ENCODE measurements at places on chromosomes 3 and 15.

- DNase-seq, result no peak
Observed at GRCh38 chr3:9770276-9770812, 597 bp upstream of the CAMK1 start.

- DNase-seq, result no peak
Observed at GRCh38 chr15:89972085-89972484, 29.0 kb upstream of the ZNF710 start.

GRCh38 chr3:52240059-52240885 lies 1.3 kb upstream of the TWF2 start:
- peak; percentile 93 for DNase-seq

DNA sequence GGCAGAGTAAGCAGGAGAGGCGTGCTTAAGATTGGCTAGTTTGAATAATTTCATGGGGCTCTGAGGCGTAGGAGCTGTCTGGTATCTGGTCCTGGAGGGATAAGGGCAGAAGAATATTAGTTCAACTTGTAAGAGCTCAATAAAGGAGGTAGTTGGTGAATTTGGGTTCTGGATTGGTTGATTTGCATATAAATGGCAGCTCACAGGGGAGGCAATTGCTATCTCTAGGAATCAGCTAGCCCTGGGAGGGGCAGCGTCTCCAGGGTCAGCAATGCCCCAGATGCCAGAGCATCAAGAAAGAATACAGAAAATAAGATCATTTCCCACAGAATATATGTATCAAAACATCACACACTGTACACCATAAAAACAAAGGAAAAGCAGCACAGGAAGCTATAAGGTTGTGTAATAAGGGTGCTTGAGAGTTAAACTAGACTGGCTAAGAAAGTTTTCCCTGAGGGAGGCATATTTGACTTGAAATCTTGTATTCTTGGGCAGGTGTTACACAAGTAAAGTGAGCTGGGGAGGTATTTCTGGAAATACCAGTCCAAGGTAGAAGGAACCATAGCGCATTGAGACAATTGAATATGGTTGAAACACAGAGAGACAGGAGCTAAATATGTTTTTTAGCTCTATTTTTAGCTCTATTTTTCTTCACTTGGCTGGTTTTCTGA lies 6.1 kb downstream of the MOBP start:
- DNase-seq, result no peak

GRCh38 chr15:57920911-57921310 lies 144.6 kb downstream of the ALDH1A2 start:
- DNase-seq, result no peak

DNA sequence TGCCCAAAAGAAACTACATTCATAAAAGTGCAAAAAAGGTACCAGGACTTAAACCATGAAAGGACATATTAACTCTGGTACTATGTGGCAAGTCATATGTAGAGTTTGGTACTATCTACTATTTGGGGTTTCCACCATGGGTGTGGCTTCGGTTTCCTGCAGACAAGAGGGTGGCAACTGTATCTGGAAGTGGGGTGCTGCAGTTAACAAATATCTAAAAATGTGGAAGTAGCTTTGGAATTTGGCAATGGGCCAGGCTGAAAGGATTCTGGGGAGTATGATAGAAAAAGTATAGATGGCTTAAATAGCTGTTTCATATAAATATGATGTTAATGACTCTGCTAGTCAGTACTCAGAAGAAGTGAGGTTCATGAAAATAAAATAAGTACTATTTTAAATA lies 44.0 kb downstream of the PLSCR2 start:
- DNase-seq, result no peak

GRCh38 chr3:171172070-171172469 lies 145.6 kb upstream of the SLC2A2 start:
- DNase-seq, result no peak

DNA sequence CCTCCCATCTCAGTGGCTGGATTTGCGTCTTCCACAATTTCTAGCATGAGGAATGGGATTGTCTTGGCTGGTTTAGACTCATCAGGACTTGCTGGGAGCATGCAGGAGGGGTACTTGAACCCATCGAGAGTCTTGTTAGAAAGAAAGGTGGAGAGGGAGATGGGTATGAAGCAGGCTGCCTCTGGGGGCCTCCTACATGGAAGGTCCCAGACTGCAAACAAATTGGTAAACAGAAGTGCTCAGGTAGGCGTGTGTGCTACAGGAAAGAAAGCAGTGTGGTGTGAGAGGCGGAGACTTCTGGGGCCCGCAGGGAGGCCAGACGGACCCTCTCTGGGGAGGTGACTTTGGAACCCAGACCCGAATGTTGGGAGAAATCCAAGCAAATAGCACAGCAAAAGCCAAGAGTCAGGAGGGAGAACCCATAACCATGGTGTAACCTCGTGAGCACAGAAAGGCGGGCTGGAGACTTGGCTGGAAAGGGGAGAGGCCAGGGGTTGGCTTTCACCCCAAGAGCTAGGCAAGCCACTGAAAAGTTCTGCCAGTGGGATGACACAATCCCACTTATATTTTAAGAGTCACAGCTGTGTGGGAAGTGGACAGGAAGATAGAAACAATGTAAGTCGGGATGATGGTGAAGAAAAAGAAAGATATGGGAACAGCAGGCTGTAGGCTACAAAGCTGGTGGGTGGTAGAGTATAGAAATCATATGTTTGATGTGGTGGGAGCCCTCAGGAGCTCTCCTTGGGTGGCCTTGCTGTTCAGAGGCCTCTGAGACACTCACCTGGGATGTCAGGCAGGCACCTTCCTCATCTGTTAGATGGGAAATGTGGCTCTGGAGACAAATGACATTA lies 130.1 kb upstream of the PRR20G start:
- no peak for DNase-seq

DNA sequence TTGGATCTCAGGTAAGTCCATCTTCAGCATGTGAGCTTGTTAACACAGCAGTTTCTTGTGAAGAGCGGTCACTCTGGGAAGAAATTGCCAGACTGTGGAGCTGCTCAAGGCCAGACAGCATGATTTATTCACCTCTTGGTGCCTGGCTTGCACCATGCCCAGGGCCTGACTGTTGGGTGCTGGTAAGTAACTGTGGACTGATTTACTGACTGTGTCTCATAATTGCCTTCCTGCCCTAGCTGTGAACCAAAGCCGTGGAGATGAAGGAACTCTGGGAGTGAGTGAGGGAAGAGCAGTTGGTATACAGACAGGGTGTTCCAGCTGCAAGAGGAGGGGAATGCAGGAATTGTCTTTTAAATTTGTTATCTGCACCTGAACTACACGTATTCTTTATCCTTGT lies 18.5 kb upstream of the WNT7A start:
- DNase-seq, result no peak

DNA sequence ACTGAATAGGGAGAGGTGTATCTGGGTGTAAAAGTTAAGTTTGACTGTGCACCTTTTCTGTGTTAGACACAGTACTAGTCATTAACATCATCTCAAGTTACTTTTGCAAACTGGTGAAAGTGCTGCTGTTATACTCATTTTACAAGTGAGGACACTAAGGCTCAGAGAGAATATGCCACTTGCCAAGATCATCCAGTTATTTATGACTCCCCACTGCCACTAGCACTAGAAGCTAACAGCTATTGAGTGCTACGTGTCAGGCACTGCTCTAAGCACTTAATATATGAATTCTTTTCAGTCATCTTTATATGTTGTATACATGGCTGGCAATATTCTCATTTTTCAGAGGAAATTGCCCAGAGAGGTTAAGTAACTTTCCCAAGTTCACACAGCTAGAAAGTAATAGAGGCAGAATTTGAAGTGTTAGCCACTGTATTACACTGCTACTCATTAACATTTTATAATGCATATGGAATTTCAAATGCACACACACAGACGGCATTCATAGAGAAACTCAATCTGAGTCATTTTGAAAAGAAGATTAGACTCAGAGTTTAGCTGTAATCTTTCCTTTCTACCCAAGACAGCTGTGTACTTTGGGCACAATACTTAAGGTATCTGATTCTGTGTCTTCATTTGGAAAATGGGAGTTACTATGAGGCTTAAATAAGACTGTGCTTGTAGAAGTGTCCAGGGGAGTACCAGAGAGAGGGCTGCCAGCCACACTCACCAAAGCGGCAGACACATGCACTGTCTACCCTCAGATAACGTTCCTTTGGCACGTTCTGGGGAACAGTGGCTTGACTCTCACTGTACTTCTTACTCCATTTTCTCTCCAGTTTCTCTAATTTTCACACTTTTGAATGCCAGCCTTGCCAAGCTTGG lies 1.3 kb upstream of the MASP1 start:
- DNase-seq, result peak; percentile 55

DNA sequence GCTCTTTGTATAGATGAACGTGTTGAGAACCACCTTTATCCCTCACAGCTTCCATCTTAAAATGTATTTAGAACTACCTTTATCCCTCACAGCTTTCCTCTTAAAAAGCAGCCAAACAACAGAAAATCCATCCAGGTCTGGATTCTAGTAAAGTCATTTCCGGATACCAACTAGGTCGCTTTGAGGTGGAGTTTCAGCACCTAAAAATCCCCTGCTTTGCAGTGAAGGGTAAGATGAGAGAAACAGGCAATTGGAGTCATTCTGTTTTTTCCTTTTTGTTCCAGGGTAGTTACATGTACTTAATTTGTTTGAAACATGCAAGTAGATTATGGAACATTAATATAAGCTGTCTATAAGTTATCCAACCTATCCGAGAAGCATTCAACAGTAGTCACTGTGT lies 192.0 kb downstream of the UBE2E2 start:
- no peak for DNase-seq

DNA sequence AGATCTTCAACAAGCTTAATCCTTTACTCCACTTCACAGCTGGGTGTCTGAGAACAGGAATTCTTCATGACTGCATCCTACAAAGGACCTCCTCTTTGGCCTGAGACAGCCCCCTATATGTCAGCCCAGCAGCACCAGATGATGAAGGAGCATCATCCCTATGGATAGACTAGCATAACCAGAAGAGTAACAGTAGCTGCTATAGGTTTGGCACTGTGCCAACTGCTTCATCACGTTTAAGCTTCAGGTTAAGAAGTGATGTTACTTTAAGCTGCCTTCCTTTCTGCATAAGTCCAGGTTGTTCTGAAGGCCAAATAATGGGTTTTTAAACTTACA lies 50.6 kb downstream of the CMSS1 start:
- peak; percentile 52 for DNase-seq

DNA sequence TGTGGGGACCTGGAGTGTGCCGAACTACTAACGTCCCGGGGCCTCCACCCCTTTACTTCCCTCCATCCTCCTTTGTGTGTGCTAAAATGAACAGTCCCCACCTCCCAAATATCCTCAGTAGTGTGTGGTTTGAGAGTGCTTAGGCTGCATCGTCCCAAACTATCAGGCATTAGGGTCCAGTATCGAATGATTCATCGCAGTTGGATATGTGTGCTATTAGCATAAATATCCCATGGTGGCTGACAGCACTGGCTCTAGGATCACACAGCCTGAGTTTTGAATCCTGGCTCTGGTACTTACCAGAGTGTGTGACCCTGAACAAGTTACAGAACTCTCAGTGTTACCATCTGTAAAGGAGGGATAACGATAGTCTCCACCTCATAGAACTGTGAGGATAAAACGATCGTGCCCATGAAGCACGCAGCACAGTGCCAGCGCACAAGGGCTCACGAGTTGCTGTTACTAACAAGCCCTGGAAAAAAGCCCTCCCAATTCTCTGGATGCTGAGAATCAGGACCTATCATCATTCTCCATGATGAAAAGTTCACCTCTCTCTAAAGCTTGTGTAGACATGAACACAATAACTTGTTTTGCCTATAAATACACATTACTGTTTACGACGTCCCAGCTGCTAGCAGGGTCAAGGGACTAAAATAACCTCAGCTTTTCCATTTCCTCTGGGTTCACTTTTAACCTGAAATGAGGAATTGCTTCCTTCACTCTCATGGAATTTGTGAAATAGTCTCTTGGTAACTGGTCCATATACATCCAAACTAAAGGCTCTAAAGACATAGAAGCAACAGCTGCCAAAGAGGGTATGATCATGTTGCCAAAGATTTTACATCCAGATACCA lies 51.0 kb downstream of the VGLL4 start:
- peak; percentile 59 for DNase-seq

DNA sequence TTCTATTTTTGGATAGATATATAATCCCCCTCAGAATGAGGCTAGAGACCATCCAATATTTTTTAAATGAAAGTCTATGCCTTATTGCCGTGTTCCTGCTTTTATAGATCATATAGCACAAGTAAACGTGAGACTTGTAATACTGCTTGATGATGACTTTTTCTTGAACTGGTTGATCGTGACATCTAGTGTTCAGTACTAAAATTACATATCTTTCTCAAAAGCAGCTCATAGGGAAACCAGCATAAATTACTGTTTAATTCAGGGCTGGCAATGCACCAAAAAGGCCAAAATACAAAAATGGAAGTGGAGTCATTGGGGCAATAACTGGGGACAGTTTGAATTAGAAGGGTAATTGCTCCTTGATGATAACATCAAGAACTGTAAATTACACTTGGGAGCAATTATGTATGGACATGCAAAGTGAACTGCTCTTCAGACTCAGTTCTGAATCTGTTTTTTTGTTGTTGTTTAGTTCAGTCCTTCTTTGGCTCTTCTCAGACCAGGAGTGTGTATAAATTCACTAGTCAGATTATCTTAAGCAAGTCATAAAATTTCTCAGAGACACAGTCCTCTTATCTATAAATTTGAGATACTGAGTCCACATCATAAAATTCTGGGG lies 325.3 kb downstream of the THSD4 start:
- DNase-seq, result peak; percentile 63

GRCh38 chr3:117490716-117491115 lies 781.1 kb downstream of the TUSC7 start:
- DNase-seq, result no peak

- peak; percentile 87 for DNase-seq
Observed at GRCh38 chr3:25531971-25532370, 103.9 kb downstream of the RARB start.

DNA sequence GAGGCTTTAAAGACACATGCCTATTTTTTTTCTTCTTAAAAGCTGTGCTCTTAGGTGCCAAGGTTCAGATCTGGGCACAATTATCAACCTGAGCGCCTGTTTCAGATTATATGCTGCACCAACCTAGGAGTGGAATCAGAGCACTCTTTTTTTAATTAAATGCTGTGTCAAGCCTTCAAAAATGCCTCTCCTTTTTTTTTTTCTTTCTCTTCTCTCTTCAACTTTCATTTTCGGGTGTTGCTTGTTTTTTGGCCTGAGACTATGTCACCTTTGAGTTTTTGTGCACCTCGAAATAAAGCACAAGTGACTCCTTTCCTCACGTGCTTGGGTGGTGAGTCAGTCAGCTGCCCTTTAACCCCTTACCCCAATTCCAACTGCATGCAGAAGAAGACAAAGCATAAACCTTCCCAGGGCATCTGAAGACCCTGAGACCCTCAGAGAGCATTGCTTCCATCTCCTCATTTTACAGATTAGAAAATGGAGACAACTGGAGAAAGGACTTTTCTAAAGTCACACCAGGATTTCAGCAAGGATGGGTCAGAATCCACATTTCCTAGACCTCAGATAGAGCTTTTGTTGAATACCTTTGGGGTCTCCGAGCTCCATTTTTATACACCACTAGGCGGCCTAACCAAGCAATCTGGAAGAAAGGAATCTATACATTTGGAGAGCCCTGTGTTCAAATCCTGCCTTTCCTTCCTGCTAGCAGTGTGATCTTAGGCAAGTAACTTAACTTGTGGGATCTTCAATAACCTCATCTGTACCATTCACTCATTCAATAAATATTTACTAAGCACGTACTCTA lies 631 bp upstream of the PRICKLE2 start:
- no peak for DNase-seq

Measured in fibroblast of skin of abdomen (primary cell).